ENCODE measurements at places on chromosomes 6 and 20.

GRCh38 chr6:31712296-31712695 lies 2.9 kb upstream of the LY6G6D start:
- no peak for DNase-seq

DNA sequence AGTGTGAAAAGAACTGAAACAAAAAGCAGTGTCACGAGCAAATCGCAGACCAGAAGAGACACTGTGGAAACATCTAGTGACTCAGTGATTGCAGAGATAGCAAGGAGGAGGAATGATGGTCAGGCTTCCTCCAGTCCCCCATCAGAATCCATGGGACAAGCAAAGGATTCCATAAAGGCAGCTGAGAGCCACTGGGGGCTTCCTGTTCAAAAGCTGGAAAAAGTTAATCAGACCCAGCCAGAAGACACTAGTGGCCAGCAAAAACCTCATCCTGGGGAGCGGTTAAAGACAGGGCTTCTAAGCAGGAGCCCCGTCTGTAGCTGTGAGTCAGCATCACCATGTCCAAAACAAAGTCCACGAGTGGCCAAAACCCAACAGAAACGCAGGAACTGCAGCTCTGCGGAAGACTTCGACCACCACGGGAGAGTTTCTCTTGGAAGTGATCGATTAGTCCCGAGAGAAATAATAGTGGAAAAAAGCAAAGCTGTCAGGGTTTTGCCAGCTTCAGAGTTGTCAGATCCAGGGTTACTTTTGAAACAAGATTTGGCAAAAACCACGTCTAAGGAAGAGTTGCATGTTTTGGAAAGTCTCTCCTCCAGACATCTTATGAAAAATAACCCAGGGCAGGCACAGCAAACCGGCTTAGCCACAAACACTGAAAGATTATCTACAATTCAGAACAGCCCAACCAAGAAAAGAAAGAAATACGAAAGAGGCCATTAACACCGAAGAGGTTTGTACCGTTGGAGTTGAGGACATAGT lies 51.0 kb downstream of the JAG1 start:
- DNase-seq: no peak

- no peak for DNase-seq
Observed at GRCh38 chr20:62603907-62604785, 38.2 kb upstream of the SLCO4A1 start.

DNA sequence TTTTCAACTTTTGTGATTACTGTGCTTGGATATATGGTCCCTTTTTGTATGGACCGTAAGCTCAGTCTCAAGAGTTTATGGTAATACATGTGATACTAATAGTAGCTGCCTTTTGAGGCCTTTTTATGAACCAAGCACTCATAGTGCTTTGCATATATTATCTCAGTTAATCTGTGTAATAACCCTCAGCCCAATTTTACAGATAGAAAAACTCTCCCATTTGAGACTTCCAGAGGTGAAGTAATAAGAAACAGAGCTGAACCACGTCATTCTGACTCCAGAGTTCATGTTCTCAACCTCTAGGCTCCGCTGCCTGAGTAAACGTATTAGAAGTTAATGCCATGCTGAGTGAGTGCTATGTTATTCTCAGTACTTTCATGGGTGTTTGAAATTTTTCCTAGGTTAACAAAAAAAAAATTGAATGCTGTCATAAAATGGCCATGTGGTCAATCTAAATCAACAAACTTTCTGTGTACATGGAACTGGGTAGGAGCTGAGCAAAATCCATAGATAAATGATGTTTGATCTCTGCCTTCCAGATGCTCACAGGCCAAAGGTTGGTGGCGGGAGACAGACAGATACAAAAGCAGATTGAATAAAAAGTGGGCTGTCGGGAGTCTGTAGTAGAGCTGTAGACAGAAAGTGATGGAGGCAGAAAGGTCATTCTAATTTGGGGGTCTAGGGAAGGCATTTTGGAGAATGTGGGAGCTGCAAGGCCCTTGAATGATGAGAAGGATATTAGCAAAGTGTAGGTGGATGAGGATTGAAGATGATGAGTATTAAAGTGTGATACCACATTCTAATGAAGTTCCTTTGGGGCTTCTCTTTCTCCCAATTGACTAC lies 22.6 kb upstream of the ELOVL2 start:
- DNase-seq: no peak

- no peak for DNase-seq
Observed at GRCh38 chr20:59804347-59804746, 129.1 kb downstream of the SYCP2 start.

- no peak for DNase-seq
Observed at GRCh38 chr6:123966618-123967017, 163.0 kb downstream of the NKAIN2 start.

DNA sequence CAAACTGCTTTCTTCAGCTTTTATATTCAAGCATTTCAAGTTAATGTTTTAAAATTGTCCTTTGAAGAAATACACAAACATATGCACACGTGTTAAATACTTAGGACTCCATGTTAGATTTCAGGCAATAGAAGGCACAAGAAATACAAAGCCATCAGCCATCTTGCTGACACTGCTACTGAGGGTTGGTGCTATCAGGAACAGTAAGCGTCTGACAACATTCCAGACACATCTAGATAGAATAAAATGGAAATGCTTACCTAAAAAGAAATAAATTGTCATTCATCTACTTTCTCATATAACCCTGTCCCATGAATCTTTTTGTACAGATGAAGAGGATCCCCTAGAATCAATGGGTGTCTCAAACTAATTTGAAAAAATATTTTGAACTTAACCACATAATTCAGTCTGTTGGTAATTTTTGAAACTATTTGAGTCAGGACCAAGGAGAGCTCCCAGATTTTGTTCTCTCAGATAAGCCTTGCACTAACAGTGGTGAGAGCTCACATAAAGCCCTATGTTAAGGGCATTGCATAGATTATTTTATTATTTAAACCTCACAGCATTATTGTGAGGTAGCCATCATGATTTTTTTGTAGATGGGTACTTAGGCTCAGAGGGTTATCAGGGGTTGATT lies 631.1 kb upstream of the POU3F2 start:
- no peak for DNase-seq

DNA sequence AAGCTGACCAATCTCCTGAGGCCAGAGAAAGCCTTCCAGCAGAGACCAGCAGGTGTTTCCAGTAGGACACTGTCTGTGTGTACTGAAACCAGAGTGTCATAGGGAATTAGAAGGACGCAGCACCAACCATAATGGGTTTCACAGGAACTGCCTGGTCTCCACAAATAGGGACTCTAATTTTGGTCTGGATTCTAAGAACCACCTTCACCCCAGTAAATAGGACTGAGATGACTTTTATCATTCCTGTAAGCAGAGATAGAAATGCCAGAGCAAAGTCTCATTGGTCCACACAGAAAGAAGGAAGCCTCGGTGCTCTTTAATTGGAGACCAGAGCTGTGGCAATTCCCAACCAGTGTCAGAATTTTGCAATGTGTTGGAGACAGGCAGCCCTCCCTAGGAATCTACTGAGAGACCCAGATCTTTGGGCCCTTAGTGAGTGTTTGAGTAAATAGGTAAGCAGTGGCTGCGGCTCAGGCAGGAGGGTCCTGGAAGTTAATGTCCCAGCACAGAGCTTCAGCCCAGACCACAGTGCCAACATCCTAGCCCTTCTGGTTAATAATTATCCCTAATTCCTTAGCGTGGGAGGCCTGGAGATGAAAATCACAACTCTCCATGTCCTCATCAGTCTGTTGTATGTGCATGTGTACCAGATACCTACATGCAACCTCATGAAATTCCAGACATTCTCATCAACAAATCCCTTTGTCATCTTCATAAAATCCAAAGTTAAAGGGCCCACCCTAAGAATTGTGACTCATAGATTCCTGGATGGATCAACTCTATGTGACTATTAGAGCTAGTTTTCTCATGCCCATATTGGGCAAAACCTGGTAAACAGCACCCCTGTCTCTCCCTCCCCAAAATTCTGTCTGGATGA lies 81.2 kb downstream of the UNC5CL start:
- DNase-seq: no peak

DNA sequence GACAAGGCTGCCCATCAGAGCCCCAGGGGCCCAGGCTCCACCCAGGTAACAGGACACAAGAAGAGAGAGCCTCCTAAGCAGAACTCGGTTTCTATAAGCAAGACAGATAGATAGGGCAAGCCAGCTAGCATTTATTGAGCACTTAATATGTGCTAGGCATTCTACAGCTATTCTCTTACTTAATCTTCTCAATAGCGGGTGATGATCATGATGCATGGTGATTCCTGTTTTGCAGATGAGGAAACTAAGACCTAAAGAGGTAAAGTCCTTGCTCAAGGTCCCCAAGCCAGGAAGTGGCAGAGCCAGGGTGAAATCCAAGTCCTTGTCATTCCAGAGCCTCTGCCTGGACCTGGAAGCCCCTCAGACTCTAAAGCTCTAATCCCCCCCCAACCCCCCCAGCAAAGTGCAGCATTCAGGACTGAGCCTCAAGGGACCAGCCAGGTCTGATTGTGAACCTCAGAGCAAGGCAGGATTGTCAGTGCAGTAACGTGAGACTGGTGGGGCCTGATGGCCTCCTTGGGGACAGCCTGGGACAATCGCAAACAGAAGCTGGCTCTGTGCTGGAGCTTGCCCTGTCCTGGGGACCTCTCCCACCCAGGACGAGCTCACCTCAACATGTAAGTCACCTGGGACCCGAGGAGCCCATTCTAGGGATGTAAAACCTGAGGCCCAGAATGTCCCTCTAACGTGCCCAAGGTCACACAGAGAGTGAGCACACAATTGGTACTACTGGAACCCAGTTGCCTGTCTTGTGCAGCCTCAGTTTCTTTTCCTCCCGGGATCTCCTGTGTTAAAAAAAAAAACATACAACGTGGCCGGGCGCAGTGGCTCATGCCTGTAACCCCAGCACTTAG lies 48.4 kb upstream of the PTGIS start:
- DNase-seq: no peak

- DNase-seq: no peak
Observed at GRCh38 chr20:3580412-3580811, 82.8 kb downstream of the GFRA4 start.

- DNase-seq: no peak
Observed at GRCh38 chr20:37921341-37921929, 18.5 kb downstream of the VSTM2L start.

DNA sequence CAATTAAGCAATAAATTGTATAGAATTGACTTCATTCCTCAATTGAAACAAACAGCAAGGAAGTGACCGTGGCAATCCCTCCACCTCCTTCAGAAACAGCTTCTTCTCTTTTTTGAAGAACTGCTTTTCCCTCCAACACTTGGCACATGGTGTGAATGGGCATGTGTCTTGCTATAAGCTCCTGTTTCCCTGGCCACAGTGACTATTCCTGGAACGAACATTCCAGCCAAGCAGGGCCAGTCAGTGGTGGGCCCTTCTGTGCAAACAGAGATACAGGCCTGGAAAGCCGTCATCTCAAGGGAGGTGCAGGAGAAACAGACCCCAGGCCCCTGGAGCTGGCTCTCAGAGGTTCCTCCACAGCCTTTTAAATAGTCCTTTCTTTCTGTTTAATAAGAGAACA lies 6.9 kb downstream of the TXNDC5 start:
- no peak for DNase-seq

GRCh38 chr6:150403458-150404246 lies 34.8 kb downstream of the IYD start:
- DNase-seq: no peak

Measured in stimulated activated CD8-positive, alpha-beta memory T cell treated with anti-CD3 and anti-CD28 coated beads, Interleukin-4, amount 100 ng/mL, for 4 hours (primary cell).